AG20443 (cell line): ENCODE measurements at places on chromosomes 16 and 17.

- no peak for DNase-seq
These were observed 2.1 kb downstream of the COL1A1 start for GRCh38 chr17:50199211-50199802.

DNA sequence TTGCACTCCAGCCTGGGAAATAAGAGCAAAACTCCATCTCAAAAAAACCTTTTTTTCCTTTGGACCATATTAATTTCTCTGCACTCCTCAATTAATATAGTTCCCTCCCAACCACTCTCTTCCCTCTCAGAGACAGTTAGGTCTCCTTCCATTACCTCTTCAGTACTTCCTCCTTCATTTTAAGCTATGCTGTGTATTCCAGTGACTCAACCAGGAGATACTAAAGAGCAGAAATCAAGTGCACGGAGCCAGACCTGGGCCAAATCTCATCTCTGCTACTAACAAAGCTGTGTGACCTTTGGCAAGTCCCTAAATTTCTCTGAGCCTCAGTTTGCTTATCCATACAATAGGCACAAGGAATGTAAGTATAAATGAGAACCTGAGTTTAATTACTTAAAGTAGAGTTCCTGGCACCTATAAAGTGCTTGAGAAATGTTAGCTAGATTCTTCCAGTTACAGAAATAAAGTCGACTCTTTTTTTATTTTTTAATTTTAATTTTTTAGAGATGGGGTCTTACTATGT lies 8.5 kb downstream of the PECAM1 start:
- no peak for DNase-seq

GRCh38 chr17:41773731-41774193 lies 12.7 kb downstream of the JUP start:
- DNase-seq: no peak

- no peak for DNase-seq
These were observed 17.3 kb downstream of the CDH13 start for GRCh38 chr16:82643936-82644630.

GRCh38 chr17:73562896-73563295 lies 81.3 kb downstream of the SDK2 start:
- peak; percentile 52 for DNase-seq

DNA sequence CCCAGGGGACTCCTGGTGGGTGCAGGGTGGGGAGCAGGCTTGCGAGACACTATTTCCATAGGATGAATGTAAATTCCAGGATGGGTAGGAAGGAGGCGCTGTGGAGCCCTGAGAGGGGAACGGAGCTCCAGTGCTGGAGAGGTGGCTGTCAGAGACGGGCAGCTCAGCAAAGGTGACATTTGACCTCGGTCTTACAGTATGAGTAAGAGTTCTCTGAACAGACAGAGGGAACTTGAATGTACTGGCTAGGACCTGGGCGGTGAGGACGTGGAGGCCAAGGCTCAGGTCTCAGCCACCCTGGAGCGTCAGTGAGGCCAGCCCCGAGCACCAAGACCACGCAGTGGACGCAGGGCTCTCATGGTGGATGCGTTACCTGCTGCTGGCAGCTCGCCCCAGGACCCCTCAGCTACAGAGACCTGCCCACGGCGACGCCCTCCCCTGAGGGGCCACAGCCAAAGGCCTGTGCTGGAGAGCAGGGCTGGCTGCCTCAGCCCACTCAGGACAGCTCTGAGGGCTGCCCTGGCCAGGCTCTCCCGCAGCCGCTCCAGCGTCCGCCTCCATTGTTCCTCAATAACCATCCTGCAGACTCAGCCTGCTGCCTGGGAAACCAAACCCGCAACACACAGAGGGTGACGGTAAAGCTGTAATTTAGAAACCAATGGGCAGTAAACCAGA lies 65.9 kb upstream of the TNRC6C start:
- no peak for DNase-seq

GRCh38 chr16:87974178-87974577 lies 22.9 kb downstream of the BANP start:
- DNase-seq: no peak

- DNase-seq: no peak
These were observed 241.0 kb downstream of the SEC14L1 start for GRCh38 chr17:77381731-77382130.

GRCh38 chr16:1772908-1773702 lies at the start of gene MRPS34:
MRPS34 (minus strand) TSS chr16:1773134; CDS start chr16:1773119, 15 bp downstream.
- peak; percentile 91 for DNase-seq

DNA sequence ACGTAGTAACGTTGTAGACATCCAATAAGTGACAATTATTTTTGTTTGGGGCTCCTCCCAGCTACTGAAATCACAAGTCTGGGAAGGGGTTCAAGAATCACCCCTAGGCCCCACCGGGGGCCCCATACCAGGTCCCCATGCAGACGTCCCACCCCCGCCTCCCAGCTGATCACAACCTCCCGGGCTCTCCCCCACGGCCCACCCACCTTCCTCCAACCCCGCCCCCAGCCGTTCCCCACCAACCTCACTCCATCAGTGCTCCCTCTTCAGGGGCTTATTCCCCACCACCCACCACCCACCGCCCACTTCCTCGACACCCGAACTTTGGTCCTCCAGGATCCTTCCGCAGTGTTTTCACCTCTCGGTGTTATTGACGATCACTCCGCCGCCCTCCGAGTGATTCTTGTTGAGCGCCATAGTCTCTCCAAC lies 240 bp downstream of the WBP2 start:
- no peak for DNase-seq

GRCh38 chr17:67678414-67678813 lies 39.3 kb upstream of the NOL11 start:
- DNase-seq: no peak

GRCh38 chr16:2090777-2091546 lies 43.2 kb downstream of the TSC2 start:
- DNase-seq: peak; percentile 85

- no peak for DNase-seq
These were observed 101.8 kb upstream of the METRNL start for GRCh38 chr17:82977606-82978005.

GRCh38 chr17:47099451-47099986 lies 89.6 kb downstream of the CDC27 start:
- no peak for DNase-seq

DNA sequence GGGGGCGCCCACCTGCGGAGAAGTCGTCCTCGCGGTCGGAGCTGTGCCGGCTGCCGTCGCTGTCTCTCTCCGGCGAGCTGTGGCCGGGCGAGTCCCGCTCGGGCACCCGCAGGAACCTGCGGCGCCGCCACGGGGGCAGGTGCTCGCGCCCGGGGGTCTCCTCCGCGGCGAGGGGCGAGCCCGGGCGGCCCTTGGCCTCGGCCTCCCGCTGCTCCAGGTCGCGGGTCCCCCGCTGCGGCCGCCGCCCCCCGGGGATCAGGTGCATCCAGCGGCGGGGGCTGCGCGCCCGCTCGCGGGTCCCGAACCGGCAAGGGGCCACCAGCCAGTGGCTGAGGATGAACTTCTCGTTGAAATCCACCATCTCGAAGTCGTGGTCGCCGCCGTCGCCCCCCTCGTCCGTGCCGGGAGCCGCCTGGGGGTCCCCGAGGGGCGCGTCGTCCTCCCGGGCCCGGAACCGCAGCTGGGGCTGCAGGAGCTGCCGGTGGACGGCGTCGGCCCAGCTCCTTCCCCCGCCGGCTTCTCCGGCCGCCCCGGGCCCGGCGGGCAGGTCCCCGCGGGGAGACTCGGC lies 41.4 kb upstream of the BHLHA9 start:
- peak; percentile 29 for DNase-seq

GRCh38 chr17:13355054-13355453 lies 246.7 kb downstream of the HS3ST3A1 start:
- DNase-seq: no peak

DNA sequence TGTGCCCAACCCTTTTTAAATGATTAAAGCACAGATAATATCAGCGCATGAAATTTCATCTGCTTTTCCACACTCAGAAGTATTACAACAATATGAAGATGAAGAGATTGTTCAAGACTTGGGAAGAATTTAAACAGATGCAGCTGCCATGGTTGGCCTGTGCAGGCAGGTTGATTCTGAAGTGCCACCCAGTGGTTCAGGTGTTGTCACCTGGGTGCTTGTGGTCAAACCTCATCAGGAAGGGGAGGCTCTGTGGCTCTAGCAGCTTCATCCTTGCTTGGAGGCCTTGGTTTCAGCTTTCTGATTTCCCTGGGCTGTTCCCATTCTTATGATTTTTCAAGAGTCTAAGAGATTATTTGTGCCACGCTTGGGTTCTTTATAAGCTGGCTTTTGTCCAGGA lies 22.2 kb upstream of the CLEC18C start:
- peak; percentile 20 for DNase-seq

DNA sequence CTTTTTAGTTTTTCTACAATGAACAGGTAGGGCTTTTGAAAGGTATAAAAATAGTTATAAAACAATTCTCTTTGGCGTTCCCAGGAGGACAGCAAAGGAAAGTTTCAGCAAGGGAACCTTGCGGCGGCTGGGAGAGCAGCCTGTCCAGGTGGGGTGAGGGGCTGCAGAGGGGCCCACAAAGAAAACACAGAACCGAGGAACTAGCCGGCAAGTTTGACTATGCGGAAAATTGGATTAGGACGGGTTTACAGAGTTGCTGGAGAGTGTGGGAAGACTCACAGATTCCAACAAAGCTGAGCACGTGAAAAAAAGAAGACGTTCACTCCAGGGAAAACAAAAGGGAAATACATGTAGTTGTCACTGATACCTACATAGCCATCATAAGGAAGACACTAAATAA lies 40.2 kb upstream of the METTL16 start:
- no peak for DNase-seq

DNA sequence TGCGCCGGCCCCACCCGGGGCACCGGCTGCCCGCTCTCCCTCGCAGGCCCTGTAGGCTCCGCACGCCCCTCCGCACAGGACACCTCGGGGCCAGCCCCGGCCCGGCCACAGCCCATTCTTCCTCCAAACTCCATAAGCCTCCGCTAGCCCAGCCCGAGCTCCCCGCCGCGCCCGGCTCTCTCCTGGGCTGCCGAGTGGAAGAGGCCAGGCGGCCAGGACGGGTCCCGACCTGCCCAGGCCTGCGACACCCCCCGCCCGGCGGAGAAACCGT lies 397 bp downstream of the NCOR1 start:
- peak; percentile 57 for DNase-seq

- no peak for DNase-seq
These were observed 436.1 kb upstream of the GOT2 start for GRCh38 chr16:59170099-59170712.

DNA sequence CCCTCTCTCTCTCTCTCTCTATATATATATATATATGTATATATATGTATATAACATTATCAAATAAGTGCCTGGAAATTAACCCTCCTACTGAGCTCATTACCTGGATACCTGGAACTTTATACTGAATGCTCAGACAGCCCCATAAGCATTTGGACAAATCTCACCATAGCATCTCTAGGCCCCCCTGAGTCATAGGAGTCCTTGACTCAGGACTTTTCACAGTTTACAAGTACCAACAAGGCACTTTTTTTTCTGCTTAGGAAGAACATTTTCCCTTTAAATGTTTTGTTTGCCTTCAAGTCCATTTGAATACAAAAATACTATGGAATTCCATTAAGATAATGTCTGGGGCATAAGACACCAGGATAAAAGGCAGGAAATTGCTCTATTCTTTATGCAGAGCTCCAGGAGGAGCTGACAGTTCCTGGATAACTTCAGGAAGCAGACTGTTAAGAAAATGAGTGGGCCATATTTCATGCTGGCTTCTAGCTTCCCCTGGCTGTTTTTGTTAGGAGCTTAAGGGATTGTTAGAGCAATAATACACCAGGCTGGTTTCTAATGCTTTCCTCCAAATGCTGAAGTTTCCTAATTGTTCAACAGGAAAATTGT lies 171.7 kb upstream of the ASIC2 start:
- DNase-seq: no peak

DNA sequence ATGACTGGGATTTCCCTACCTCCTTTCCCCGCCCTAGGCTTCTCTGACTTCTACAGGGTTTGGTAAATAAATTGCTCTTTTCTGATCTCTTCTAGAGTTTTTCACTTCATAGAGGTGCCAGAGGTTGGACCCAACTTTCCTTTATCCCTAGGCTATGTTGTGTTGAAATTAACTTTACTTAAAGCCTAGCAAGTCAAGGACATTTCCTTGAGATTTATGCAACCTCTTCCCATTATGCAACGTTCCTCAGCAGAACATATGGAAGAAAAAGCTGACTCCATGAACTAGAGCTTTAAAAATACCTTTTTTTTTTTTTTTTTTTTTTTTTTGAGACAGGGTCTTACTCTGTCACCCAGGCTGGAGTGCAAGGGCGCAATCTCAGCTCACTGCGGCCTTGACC lies 15.5 kb downstream of the MPO start:
- no peak for DNase-seq

DNA sequence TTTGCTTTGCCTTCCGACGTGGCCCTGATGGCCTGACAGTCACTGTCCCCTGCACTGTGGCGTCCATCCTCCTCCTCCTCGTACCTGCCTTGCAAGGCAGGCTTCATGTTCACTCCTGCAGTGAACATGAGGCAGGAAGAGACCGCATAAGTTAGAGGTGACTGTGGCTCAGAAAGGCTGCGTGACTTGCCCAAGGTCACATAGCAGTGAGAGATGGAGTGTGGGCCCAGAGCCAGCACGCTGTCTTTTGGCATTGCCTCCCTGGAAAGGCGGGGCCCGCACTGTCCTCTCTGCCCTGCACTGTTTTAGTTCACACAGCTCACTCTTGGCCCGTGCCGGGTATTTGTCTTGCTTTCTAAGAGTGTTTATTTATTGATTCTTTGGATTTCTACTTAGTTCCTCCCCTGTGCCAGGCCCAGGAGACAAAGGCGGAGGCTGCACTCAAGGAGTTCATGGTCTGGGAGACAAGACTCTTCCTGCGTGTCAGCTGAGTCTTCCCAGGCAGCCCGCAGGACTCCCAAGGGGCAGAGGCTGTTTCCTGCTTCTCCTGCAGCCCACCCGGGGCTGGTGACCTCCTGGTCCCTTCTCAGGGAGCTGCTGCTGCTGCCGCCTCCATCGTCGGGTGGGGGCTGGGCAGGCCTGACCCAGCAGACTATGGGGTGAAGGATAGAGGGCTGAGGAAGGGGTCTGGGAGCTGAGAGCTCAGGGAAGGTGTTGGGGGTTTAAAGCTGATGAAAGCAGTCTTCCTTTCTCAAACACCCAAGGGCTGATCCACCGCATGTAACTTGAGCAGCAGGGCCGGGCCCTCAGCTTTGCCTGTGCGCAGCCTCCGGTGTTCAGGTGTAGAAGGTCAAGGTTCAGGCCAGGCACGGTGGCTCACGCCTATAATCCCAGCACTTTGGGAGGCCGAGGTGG lies 12.7 kb downstream of the CYGB start:
- peak; percentile 57 for DNase-seq

GRCh38 chr17:921161-921560 lies 58.4 kb downstream of the NXN start:
- DNase-seq: no peak

DNA sequence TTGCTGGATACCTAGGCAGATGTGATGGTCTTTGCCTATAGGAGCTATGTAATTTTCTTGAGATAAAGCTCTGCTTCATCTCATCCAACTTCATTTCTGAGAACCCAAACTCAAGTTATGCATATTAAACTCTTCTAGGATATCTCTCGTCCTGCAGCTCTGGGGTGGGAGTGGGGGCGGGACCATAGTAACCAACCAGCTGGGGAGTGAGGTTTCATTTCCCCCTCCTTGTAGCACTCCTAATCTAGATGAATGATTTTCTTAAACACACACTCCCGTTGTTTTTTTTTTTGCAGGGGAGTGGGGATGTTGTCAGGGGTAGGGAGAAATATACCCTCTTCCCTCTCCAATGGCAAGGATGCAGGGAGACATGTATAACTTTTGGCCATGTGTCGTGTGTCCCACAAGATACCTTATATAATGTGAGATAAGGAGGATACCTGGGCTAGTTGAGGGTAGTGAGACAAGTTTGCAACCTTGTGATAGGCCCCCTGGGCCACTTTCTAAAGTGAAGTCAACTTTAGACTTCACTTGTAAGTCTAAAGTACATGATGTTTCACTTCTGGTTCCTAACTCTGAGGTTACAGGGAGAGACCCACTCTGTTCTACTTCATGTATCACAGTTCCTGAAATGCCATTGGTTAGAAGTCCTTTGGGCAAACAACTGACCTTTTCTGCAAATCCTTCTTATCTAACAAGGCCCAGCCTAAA lies 10.5 kb upstream of the HEATR6 start:
- no peak for DNase-seq
